NCI-H460 (cell line): ENCODE measurements at places on chromosomes 5 and 9. TPM values are rescaled to one million over a fixed set of nuclear protein-coding genes. Genes with fewer than 3 reads are reported as not detected.

Gene P4HA2
- total RNA-seq, result 28.5 and 36.8 TPM in 2 replicates

Gene MAMDC4
- total RNA-seq, result 4.4 and 4.5 TPM in 2 replicates

Gene ADAMTSL2
- not detected in 2 replicates for total RNA-seq

Gene IFNB1
- total RNA-seq, result not detected in 2 replicates

Gene PTPN3
- 6.9 and 9.2 TPM in 2 replicates for total RNA-seq

Gene SLC4A9
- total RNA-seq, result not detected in 2 replicates

Gene ARHGEF37
- 1.6 and 1.8 TPM in 2 replicates for total RNA-seq

Gene TMEM174
- not detected in 2 replicates for total RNA-seq

Gene TNFSF15
- total RNA-seq, result not detected in 2 replicates

Gene ENTPD8
- not detected in 2 replicates for total RNA-seq

Gene SLC28A3
- not detected in 2 replicates for total RNA-seq

Gene ST8SIA4
- 7.0 and 7.7 TPM in 2 replicates for total RNA-seq

Gene GABRA6
- total RNA-seq, result not detected in 2 replicates

Gene MGAT4B
- 94.0 and 101 TPM in 2 replicates for total RNA-seq

Gene RGS7BP
- not detected in 2 replicates for total RNA-seq

Gene SPINK5
- total RNA-seq, result not detected in 2 replicates

Gene AK8
- total RNA-seq, result 0.42 and 2.6 TPM in 2 replicates

Gene DMGDH
- 0.20 TPM in 1 of 2 replicates, not detected in the other for total RNA-seq

Gene FOXD4
- 0.14 and 0.30 TPM in 2 replicates for total RNA-seq

Gene CDH6
- 0.20 TPM in 1 of 2 replicates, not detected in the other for total RNA-seq

Gene ENC1
- 76.9 and 82.3 TPM in 2 replicates for total RNA-seq

Gene CEL
- 0.26 and 0.35 TPM in 2 replicates for total RNA-seq

Gene GFPT2
- 10.6 and 12.5 TPM in 2 replicates for total RNA-seq

Gene DEPDC1B
- 38.4 and 39.4 TPM in 2 replicates for total RNA-seq

Gene CDC25C
- 21.5 and 24.3 TPM in 2 replicates for total RNA-seq

Gene C5orf34
- total RNA-seq, result 11.5 and 13.1 TPM in 2 replicates

Gene PNPLA7
- total RNA-seq, result 0.10 and 0.26 TPM in 2 replicates

Gene SH3GL2
- total RNA-seq, result 0.15 TPM in 1 of 2 replicates, not detected in the other

Gene PKN3
- total RNA-seq, result 5.9 and 7.4 TPM in 2 replicates

Gene SYNPO
- 11.0 and 11.3 TPM in 2 replicates for total RNA-seq

Gene SLC35D2
- total RNA-seq, result 34.1 and 35.1 TPM in 2 replicates

Gene MYMK
- not detected in 2 replicates for total RNA-seq

Gene DOK3
- total RNA-seq, result 0.61 and 1.2 TPM in 2 replicates

Gene IFNK
- not detected in 2 replicates for total RNA-seq

Gene FBP1
- 0.12 TPM in 1 of 2 replicates, not detected in the other for total RNA-seq

Gene IL17B
- total RNA-seq, result not detected in 2 replicates

Gene FOXD4L3
- total RNA-seq, result not detected in 2 replicates

Gene KIAA0825
- 13.0 and 13.2 TPM in 2 replicates for total RNA-seq

Gene CLIC3
- 0.17 TPM in 1 of 2 replicates, not detected in the other for total RNA-seq

Gene ZBED3
- 2.9 and 3.3 TPM in 2 replicates for total RNA-seq

Gene SOX30
- total RNA-seq, result not detected in 2 replicates

Gene HAVCR2
- not detected in 2 replicates for total RNA-seq

Gene SLCO6A1
- total RNA-seq, result not detected in 2 replicates

Gene CD14
- total RNA-seq, result 2.6 and 2.7 TPM in 2 replicates

Gene PTPRD
- 45.3 and 50.4 TPM in 2 replicates for total RNA-seq

Gene SLC6A19
- total RNA-seq, result not detected in 2 replicates

Gene IFNA2
- total RNA-seq, result not detected in 2 replicates

Gene QRFP
- total RNA-seq, result not detected in 2 replicates

Gene CAVIN4
- total RNA-seq, result 0.67 and 1.4 TPM in 2 replicates

Gene DCAF10
- 21.4 and 21.8 TPM in 2 replicates for total RNA-seq

Gene FOXE1
- 0.05 and 0.26 TPM in 2 replicates for total RNA-seq

Gene ZCCHC9
- 42.6 and 47.2 TPM in 2 replicates for total RNA-seq

Gene KIF27
- 4.3 and 4.6 TPM in 2 replicates for total RNA-seq

Gene PCDHB4
- total RNA-seq, result not detected in 2 replicates

Gene SNX18
- 10.5 and 12.6 TPM in 2 replicates for total RNA-seq

Gene RAB14
- total RNA-seq, result 32.1 and 35.5 TPM in 2 replicates
